Kidney epithelial cell (primary cell): ENCODE measurements at places on chromosomes 16 and 17.
A peak's percentile ranks its signal among the peaks of the same experiment; 100 is the strongest.

DNA sequence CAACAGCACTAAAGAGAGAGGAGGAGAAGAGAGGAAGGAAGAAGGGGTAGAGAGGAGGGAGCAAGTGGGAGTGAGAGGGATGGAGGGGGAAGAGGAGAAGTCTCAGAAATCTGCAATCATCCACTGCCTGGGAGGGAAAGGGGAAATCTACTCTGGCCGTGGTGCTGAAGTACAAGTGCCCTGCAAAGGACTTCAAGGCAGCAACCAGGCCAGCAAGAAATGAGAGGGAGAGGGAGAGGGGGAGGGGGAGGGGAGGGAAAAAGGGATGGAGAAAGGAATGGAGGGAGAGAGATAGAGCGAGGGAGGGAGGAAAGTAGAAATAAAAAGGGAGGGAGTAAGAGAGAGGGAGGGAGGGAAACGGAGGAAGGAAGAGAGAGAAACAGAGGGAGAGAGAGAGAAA, 130.8 kb upstream of the EEF2KMT start:
- DNase-seq, result no peak

- peak; percentile 19 for DNase-seq
Measured at GRCh38 chr17:48907713-48908046, 527 bp upstream of the UBE2Z start.

DNA sequence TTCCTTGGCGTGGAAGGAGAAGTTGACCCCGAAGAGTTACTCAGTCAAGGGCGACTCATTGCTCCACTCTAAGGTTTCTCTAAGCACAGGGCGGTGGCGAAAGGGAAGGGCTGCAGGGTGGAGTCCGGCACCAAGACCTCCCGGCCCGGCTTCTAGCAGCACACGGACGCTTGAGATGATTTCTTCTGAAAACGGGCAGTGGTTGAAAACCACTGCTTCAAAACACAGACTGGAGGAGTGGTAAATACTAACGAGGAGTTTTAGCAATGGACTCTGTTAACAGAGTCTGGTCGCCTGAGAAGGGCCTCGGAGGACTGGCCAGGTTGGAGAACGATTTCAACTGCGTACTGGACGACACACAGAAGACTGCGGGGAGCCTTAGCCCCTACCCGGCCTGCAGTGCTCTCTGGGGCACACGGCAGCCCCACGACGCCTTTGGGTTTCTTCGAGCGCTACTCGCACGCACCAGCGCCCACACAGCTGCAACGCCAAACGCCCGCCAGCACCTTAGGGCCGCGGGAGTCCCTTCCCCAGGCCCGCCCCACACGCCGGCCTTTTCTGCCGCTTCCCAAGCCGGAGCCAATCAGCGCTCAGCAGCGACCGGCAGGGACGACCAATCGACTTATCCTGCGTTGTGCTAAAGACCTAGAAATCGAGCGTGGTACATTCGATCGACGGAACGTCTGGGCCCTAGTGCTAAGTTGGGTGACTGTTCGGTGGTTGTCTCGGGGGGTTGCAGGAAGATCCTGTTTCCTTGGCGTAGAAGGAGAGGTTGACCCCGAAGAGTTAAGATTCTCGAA, 14.4 kb upstream of the CA4 start:
- peak; percentile 67 for DNase-seq

- DNase-seq, result no peak
Measured at GRCh38 chr17:35786941-35787432, 8.5 kb downstream of the MMP28 start.

DNA sequence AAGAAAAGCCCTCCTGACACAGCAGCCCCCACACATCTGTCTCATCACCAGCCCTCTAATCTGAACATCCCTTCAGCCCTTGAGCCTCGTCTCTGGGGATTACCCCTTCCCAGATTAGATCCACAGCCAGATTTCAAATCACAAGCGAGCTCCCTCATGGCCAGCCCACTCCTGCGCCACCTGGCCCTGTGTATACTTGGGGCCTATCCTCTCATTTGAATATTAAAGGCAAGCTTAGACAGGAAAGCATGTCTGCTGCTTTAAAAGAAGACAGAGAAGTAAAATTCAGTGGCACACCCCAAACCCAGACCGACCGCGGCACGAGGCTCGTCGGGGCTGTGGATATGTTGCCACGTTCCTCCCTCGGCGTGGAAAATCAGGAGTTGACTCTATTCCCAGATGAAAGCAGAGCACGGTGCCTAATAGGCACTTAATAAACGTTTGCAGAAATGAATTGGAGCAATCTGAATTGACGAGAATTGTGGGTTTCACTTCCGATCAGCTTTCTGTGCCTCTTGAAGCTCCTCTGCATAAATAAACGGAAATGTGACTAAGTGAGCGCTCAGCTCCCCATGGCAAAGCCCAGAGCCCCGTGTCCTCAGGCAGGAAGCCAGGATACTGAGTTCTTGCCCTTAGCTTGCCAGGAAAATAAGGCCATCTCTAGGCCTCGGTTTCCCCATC, 108.0 kb downstream of the CCDC182 start:
- DNase-seq, result no peak

DNA sequence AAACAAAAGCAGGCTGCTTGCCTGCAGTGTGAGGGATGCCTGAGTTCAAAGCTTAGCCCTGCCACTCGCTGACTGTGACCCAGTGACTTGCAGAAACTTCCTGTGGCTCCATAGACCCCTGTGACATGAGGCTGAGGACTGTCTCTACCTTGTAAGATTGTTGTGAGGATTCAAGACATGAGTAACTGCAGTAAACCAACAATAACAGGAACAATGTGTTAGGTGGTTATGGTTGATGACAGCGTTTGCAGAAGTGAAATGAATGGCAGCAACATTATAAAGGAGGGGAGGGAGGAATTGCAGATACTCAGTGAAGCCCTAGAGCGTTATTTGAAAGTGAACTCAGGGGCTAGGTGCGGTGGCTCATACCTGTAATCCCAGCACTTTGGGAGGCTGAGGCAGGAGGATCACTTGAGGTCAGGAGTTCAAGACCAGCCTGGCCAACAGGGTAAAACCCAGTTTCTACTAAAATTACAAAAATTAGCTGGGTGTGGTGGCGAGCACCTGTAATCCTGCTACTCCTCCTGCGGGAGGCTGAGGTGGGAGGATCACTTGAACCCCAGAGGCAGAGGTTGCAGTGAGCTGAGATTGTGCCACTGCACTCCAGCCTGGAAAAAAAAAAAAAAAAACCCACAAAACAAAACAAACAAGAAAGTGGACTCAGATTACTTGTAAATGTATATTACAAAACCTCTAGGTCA, 33.5 kb upstream of the EMP2 start:
- no peak for DNase-seq

DNA sequence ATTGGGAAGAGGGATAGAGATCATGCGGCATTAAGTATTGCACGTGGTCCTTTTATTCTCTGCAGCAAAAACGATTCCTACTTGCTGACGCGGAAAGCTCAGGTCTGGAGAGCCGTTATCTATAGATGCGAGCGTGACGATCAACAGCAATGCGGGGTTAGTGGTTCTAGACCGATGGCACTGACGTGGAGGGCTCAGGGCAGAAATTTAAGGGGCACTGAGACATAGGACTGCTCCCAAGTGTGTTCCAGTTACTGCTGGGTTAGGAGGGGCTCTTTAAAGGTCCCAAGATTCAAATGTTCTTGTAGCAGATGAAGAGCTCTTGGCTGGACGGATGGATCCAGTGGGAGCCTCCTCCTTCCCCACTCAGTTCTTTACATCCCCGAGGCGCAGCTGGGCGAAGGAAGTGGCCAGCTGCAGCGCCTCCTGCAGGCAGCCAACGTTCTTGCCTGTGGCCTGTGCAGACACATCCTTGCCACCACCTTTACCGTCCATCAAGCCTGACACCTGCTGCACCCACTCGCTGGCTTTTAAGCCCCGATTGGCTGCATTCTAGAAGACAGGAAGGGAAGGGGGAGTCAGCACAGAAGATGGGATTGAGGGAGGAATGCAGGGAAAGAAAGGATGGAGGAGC, 732 bp upstream of the EXOSC6 start:
- no peak for DNase-seq

DNA sequence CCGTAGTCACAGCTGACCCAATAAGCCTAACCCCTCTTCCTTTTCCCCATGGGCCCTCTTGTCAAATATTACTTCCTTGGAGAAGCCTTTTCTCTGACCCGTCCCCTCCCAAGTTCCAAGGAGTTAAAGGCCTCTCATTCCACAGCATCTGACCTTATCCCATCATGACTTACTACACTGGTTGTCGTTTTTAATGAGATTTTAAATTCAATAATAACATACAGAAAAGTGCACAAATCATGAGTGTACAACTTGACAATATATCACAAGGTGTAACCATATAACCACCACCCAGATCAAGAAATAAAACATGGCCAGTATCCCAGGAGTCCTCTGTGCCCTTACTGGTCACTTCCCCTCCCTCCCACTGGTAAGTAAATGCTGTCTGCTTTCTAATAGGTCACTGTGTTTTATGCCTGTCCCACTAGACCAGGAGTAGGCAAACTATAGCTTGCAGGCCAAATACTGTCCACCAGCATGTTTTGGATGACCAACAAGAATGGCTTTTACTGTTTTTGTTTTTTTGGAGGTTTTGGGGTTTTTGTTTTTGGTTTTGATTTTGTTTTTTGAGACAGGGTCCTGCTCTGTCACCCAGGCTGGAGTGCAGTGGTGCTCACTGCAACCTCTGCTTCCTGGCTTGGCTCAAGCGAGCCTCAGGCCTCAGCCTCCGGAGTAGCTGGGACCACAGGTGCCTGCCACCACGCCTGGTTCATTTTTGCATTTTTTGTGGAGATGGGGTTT, 1.2 kb upstream of the FDXR start:
- DNase-seq, result no peak

GRCh38 chr16:149024-149660, 3.3 kb upstream of the HBZ start:
- no peak for DNase-seq

DNA sequence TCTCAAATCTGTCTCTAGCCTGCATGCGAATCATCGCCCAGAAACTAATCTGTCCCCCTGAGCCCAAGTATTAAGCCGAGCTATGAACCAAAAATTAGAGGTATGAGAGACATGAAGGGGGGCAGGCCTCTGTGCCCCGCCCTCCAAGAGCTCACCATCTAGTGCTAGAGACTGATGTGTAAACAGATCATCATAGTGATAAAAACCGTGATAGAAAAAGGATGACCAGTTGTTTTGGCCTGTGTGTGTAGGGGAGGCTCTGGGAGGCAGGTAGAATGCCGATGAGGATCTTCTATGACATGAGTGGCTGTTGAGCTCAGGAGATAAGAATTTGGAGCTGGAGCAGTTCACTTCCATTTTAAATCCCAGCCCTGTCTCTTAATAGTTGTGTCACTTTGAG, 89.1 kb upstream of the TBX2 start:
- no peak for DNase-seq

DNA sequence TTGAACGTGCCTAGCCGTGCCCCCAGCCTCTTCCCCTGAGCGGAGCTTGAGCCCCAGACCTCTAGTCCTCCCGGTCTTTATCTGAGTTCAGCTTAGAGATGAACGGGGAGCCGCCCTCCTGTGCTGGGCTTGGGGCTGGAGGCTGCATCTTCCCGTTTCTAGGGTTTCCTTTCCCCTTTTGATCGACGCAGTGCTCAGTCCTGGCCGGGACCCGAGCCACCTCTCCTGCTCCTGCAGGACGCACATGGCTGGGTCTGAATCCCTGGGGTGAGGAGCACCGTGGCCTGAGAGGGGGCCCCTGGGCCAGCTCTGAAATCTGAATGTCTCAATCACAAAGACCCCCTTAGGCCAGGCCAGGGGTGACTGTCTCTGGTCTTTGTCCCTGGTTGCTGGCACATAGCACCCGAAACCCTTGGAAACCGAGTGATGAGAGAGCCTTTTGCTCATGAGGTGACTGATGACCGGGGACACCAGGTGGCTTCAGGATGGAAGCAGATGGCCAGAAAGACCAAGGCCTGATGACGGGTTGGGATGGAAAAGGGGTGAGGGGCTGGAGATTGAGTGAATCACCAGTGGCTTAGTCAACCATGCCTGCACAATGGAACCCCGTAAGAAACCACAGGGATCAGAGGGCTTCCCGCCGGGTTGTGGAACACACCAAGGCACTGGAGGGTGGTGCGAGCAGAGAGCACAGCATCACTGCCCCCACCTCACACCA, 724 bp downstream of the GAA start:
- DNase-seq, result no peak

DNA sequence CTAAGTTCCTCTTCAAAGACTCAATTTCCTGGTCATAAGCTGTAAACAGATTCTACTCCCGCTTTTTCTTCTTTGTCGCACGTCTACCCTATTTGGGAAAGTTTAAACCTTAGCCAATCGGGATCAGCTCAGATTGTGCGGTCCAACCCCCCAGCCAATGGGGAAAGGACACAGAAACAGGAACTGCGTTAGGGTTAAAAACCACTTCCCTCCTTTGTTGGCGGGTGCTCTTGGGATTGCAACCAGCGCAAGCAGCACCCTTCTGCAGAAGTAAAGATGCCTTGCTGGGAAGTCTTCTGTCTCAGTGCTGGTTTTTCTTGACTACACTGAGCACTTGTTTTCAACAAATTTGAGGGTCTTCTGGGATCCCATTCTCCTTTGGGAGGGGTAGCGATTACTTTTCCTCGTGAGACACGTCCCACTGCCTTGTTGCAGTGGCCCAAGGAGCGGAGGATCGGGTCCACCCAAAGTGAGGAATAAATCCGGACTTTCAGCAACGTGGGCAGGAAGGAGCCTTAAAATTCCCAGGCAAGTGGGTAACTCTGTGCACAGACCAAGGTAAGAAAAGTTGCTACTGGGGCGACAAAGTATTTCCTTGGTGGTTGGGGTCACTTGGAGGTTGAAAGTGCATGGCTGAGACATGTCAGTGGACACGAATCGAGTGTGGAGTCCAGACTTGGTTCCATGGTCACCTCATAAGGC, 1.0 kb upstream of the YPEL3 start:
- no peak for DNase-seq

GRCh38 chr16:19703172-19703889, 14.7 kb downstream of the KNOP1 start:
- no peak for DNase-seq

DNA sequence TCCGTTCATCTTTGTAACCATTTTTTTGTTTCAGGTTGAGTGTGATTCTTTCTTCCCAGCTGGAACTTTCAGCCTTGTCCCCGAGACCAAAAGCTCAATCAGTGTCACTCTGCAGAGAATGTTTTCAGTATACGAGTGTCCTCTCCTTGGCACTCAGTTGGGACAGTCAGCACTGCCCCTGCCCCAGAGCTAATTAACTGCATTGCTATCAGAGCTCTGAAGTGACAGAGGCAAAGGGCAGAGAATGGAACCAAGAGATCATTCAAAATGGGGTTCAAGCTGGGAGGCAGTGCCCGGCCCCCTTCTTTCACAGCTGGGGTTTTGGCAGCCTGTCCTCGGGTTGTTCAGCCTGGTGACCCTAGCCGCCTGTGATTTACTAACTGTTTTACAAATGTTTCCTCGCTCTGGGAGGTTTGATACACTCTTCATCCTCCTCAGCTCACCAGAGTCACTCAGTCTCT, 195.9 kb upstream of the TBX2 start:
- no peak for DNase-seq

GRCh38 chr17:78255953-78256706, 24.7 kb downstream of the TMEM235 start:
- no peak for DNase-seq
